ENCODE measurements at places on chromosomes 5 and 9.
A peak's percentile ranks its signal among the peaks of the same experiment; 100 is the strongest.

- DNase-seq: no peak
These were observed 74.3 kb downstream of the LRSAM1 start for GRCh38 chr9:127525401-127526188.

DNA sequence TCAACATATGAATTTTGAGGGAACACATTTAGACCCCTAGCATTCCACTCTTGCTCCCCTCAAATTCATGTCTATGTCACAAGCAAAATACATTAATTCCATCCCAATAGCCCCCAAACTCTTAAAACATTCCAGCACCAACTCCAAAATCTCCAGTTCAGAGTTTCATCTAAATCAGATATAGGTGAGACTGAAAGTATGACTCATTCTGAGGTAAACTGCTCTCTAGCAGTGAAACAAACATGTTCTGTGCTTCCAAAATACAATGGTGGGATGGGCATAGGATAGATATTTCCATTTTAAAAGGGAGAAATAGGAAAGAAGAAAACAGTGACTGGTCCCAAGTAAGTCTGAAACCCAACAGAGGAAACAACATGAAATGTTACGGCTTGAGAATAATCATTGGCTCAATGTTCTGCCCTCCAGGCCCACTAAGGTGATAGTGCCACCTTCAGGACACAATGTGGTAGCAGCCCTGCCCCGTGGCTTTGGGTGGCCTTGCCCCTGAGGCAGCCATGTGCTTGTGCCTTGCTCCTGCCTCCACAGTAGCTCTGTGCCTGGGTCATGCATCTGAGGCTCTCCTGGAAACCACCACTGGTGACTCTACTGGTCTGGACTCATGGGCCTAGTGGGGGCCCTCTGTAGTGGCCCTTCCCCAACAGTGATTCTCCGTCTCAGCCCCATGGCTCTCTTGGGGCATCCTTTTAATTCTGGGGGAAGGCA is 36.4 kb upstream of the IPPK start:
- no peak for DNase-seq

GRCh38 chr9:125600194-125600593 is 106.8 kb downstream of the MAPKAP1 start:
- DNase-seq: no peak

DNA sequence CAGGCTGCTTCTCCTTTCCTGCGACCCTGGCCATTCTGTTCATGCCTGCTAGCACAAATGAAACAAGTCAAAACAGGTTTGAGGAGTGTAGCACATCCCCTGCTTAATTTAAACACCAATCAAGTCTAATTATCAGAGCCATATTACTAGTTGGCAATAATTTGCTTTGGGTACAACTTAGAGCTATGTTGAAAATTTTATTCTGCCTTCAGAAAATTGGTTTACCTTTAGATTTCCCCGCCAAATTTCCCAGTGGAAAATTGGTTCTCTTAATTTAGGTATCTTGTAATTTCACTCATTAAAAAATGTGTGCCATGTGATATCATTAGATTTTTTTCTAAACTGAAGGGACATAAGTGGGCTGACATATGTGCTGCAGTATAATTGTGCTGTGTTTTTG is 265.8 kb downstream of the MAST4 start:
- DNase-seq: no peak

DNA sequence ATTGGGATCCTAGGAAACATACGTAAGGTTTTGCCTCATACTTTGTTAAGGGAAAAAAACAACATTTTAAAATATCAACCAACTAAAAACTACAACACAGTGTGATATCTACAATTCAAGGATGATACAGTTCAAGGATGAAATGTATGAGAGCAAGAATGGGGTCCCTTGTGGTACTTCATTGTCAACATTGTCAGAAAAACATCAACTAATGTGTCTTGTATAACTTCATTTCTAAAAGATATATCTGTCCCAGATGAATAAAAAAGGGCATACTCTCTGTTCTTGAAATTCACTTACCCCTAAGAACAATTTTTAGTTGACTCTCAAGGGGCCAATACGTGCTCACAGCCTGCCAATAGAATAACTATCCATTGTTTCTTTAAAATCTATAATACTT is 1250.5 kb downstream of the PTPRD start:
- DNase-seq: no peak

- no peak for DNase-seq
These were observed 167.4 kb downstream of the GAPVD1 start for GRCh38 chr9:125428902-125429467.

- DNase-seq: no peak
These were observed 103.2 kb downstream of the MED27 start for GRCh38 chr9:131976157-131977108.

- DNase-seq: no peak
These were observed 26.6 kb downstream of the FST start for GRCh38 chr5:53507013-53507412.

- DNase-seq: no peak
These were observed 398.4 kb downstream of the MED10 start for GRCh38 chr5:5979761-5980537.

DNA sequence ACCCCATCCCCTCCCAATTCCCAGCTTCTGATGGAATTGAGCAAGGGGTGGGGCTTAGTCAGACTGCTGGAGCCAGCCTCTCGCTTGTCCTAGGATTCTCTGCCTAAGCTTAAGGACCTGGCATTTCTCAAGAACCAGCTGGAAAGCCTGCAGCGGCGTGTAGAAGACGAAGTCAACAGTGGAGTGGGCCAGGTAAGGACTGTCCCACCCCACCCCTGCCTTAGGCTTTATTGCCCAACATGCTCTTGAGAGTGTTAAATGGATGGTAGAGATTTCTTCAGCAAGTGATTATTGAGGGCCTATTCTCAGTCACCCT is 1.1 kb downstream of the SLC35A4 start:
- DNase-seq: no peak

DNA sequence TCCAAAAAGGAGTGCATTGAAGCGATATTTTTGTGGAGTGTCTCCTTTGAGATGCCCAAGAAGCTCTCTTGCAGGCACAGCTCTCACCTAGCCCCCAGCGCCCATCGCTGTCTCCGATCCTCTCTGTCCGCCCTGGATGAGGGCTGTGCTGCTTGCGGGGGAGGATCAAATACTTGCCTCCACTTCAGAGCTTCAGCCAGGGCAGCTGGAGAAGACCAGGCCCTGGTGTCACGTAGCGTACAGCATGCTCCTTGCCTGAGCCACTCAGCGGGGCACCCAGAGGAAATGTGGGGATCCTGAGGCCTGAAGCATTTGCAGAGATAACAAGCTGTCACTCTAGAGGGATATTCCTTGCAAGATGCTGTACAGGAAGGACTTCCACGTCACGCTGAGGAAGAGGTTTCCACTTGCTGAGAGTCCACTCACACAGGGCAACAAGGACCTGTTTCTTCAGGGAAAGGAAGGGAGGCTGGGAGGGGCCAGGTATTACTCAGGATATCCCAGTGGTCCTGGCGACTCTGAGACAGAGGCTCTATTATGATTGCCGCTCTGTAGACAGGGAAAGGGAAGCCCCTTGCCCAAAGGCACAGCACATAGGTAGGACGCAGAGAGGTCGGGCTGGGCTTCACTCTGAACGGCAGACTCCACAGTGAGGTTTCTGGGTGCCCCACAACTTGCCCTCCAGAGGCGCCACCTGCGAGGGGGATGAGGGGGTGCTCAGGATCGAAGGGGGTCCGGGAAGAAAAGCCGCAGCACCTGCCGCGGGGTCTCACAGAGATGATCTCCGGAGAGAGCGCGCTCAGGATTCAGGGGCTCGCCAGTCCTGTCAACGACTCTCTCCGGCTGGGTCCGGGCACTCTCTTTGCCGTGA is 64.0 kb downstream of the CRB2 start:
- DNase-seq: no peak

GRCh38 chr5:1640421-1640881 is 116.7 kb upstream of the LPCAT1 start:
- DNase-seq: no peak

DNA sequence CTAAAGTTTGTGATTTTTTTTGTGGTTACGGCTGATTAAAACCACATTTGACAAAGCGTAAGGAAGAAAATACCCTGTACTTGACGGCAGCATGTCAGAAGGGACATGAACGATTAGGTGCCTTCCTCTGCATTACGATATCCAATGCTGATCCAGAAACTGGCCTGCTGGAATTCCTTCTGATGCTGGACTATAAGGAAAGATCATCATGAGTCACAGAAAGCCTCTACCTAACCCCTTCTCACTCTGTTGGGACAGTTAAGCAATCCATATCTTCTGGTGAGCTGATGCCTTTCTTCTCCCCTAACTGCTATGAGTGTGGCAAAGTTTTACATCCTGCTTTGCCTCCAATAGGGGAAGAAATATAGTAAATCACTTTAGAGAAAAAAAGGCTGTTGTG is 78.4 kb upstream of the PAPPA start:
- no peak for DNase-seq

- DNase-seq: no peak
These were observed 13.2 kb downstream of the ZCCHC9 start for GRCh38 chr5:81314581-81314980.

DNA sequence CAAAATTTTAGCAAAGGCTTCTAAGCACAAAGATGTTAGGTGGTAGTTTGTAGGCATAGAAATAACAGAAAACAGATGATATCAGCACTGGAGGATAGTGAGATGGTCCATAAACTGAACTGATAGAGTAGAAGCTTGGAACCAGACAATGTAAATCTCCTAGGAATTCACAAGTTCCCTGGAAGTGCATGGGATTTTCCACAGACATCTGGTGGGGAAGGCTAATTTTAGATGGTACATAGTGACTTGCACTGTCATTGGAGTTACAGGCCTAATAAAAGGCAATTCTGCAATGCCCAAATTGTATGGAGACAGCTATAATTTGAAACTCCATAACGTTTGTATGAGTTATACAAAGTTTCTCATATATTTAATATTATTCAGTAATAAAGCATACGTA is 653.0 kb upstream of the MEF2C start:
- DNase-seq: no peak

DNA sequence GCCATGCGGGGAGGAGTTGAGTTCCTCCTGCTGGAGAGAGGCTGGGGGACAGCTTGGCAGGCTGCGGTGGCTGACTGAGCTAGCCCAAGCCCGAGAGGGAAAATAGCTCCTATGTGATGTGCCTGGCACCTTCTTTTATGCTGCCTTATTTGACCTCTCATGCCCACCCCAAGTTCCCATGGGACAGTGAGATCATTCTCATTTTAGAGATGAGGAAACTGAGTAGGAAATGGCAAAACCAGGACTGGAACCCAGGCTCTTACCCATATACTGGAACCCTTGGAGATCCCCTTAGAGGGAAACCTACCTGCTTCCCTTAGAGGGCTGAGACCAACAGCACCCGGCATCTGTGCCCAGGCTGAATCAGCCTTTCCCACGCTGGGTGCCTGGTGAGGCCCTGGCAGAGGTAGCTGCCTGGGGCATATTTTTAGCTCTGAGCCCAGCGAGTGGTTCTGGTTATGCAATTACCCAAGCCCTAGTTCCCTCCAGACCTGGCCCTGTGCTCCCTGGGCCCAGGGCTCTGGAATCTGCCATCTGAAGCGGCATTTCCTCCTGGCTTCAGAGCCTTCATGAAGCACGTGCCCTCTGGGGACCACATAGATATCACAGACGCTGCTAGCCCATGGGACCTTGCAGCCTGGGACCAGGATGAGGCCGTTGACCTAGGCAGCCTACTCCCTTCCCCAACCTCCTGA is 23.6 kb downstream of the COL27A1 start:
- DNase-seq: no peak

- no peak for DNase-seq
These were observed 53.3 kb upstream of the SPATA31D4 start for GRCh38 chr9:81874931-81875330.

DNA sequence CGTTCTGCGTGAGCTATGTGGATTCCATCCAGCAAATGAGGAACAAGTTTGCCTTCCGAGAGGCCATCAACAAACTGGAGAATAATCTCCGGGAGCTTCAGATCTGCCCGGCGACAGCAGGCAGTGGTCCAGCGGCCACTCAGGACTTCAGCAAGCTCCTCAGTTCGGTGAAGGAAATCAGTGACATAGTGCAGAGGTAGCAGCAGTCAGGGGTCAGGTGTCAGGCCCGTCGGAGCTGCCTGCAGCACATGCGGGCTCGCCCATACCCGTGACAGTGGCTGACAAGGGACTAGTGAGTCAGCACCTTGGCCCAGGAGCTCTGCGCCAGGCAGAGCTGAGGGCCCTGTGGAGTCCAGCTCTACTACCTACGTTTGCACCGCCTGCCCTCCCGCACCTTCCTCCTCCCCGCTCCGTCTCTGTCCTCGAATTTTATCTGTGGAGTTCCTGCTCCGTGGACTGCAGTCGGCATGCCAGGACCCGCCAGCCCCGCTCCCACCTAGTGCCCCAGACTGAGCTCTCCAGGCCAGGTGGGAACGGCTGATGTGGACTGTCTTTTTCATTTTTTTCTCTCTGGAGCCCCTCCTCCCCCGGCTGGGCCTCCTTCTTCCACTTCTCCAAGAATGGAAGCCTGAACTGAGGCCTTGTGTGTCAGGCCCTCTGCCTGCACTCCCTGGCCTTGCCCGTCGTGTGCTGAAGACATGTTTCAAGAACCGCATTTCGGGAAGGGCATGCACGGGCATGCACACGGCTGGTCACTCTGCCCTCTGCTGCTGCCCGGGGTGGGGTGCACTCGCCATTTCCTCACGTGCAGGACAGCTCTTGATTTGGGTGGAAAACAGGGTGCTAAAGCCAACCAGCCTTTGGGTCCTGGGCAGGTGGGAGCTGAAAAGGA is 10.9 kb downstream of the QRFP start:
- no peak for DNase-seq

DNA sequence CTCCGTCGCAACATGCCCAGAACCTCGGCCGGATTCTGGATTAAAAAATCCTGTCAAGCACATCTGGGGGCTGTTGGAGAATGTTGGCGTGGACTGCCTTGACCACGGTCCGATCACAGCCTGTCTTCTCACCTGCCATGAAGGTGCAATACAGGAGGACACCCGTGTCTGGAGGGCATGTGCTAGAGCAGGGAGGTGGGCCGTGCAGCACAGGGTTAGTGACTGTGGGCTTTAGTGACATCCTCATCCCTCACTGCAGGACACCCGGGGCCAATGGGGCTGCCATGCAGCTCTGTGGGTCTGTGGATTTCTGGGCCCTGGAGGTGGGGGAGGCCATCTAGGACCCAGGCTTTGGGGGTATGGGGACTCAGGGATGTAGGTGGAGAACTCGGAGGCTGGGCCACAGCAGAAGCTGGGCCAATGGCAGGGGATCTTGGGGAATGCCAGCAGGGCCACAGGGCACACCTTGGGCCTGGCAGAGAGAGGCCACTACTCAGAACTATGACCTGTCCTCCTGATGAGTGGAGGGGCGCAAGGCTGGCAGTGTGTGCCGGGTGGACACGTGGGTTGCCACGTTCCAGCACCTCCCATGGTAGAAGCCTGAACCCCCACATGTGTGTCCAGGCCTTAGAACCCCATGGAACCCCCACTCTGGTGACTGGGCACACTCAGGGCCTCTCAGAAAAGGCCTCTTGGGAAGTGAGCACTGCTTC is 23.3 kb downstream of the ZDHHC11B start:
- no peak for DNase-seq

DNA sequence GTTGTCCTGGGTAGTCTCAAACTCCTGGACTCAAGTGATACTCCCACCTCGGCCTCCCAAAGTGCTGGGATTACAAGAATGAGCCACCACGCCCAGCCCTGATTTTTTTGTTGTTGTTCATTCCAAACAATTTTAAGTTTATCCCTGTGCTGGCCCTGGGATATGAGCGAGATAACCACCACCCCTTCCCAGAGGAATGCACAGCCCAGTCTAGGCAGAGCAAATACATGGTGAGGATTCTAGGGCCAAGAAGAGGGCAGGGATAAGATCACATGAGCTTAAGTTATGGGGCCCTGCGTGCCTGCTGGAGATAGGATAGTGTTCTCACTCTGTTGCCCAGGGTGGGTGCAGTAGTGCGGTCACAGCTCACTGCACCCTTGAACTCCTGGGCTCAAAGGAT is 21.0 kb upstream of the TOR1B start:
- DNase-seq: no peak

- DNase-seq: peak; percentile 77
These were observed 230.6 kb downstream of the EBF1 start for GRCh38 chr5:158869092-158869491.
